ENCODE measurements at places on chromosomes 7 and 10.

GRCh38 chr7:151923097-151923876, 33.0 kb upstream of the GALNTL5 start:
- no peak for DNase-seq

- no peak for DNase-seq
Measured at GRCh38 chr7:33504266-33504665, 374.9 kb downstream of the BBS9 start.

- no peak for DNase-seq
Measured at GRCh38 chr7:39539816-39540215, 26.4 kb upstream of the YAE1 start.

GRCh38 chr10:93452143-93452542, 30.0 kb downstream of the MYOF start:
- DNase-seq: no peak

- peak; percentile 55 for DNase-seq
Measured at GRCh38 chr10:118669020-118669791, 73.8 kb upstream of the PRLHR start.

DNA sequence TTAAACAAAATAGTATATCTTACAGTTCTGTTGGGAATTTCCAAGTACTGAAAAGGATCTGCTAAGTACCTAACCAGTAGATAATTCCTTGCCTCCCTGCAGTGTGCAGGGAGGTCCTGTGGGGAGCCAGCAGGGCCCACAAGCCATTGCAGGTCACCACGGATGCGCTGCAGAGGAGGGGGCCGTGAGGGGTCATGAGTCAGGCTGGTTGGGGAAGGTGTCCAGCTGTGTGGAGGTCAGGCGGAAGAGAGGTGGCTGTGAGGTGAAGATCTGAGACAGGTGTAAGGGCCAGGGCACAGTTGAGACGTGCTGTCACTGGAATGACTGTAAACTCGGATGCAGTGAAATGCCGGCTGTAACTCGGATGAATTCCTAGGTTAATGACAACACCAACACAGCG, 80.6 kb downstream of the TRRAP start:
- no peak for DNase-seq

DNA sequence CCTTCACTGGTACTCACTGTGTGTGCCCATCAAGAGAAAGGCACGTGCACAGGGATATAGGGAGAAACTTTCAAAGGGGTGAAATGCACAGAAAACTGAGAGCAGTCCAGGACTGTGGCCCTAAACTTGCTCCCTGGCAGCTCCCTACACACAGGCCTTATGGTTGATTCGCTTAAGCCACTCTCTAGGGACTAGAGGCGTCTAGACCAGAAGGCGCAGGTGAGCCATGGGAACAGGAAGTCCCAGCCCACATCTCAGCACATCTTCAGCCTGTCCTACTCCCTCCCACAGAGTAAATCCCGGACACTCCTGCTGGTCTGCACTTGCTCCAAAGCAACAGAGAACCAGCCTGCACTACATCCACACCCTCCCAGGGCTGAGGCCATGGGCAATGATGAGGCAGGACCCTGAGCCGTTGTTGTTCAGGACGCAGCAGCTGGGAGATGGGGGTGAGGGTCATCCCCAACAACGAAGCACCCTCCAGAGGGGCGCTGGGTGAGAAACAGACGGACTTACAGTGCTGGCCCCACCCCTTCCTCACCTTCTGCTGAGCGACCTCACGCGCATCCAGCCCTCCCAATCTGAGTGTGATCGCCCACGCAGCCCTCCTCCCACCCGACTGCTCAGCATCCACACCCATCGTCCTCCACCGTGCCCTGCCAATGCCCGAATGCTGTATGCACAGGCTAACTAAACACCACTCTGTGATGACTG, 109.3 kb downstream of the TNS3 start:
- DNase-seq: no peak

GRCh38 chr7:20276705-20277472, 53.8 kb upstream of the ITGB8 start:
- DNase-seq: no peak

GRCh38 chr7:37943905-37944736, 23.7 kb downstream of the EPDR1 start:
- DNase-seq: peak; percentile 14
